ENCODE measurements at places on chromosomes 3 and 15.

- no peak for DNase-seq
Observed at GRCh38 chr3:127134466-127134865, 58.5 kb upstream of the PRR23E start.

DNA sequence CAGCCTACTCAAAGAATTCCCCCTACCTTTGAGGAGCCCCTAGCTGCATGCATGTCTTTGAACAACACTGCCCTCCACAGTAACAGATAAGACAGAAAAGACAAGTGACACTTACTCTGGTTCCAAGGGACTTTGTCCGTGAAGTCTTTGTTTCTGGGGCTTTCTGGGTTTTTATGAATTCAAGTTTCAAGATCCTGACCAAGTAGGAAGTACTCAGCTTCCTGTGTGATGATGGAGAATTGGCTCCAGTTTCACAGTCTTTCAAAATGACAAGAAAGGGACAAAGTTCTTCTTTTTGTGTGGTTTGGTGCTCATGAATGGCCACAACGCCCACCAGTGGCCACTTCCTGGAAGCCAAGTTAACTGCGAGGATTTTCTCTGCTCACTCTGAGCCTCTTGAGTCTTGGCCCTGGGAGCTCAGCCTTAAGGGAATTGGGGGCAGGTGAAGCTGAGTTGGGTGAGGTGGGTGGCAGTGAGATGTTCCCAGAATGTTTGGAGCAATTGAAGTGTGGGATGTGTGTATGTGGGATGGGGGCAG is at the start of gene CCR1:
Gene CCR1, minus strand, starts transcription at position 147 of the 538 bp plus-strand sequence. CDS start 4,000 bp downstream, outside the sequence.
- DNase-seq, result no peak

DNA sequence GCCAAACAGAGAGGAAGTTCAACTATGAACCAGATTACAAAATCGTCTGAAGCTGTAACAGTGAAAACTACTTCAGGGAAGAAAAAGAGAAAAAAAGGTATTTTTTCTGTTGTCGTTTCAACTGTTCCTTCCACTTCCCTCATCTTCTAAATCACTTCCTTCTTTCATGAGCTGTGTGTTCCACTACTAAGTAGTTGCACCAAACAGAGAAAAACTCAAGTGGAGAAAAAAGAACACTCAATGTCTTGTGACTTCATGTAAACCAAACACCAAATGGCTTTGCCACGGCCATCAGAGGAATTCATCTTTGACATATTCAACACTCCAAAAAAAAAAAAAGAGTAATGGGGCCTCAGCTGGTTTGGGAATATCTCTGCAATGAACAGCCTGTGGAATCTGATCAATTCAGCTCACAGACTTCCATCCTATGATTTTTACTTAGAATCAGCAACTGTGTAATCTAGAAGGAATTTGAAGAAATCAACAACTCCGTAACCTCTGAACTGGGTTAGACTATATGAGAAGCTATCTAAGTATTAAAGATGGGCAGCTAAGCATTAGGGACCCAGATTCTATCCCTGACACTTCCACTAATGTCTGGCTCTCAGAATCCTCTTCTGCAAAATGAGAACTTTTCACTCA is 47.5 kb upstream of the RNF7 start:
- DNase-seq, result no peak

- no peak for DNase-seq
Observed at GRCh38 chr3:161253711-161254110, 32.6 kb downstream of the NMD3 start.

GRCh38 chr15:45111390-45112142 is 2.4 kb downstream of the DUOX2 start:
- DNase-seq, result no peak

DNA sequence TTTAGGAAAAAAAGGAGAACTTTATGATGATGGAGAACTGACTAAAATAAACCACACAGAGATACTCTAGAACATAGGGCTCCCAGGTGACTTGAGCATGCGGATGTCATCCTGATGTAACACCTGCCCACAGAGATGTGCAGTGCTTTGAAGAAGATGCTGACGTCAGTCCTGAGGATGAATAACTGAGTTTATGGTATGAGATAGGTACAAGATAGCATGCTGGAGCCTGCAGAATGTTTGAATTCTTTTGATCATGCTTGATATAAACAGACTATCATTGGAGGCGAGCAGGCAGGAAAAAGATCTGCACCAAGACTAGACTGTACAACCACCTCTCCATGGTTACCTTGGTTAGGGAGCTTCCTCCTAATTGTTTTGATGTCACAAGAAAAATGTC is 12.4 kb downstream of the CCR4 start:
- DNase-seq, result no peak

DNA sequence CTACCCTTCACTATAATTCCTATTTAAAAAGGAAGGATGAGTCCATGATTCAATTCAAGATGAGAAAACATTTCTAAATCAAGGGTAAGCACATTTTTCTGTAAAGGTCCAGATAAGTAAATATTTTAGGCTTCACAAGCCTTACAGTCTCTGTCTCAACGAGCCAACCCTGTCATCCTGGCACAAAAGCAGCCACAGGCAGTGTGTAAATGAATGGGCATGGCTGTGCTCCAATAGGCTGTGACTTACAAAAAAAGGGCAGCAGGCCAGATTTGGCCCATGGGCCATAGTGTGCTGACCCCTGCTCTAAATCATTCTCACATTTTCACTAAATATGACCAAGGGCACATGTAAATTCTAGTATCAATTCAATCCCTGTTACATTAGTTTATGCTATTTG is 200.4 kb downstream of the WNT5A start:
- no peak for DNase-seq

DNA sequence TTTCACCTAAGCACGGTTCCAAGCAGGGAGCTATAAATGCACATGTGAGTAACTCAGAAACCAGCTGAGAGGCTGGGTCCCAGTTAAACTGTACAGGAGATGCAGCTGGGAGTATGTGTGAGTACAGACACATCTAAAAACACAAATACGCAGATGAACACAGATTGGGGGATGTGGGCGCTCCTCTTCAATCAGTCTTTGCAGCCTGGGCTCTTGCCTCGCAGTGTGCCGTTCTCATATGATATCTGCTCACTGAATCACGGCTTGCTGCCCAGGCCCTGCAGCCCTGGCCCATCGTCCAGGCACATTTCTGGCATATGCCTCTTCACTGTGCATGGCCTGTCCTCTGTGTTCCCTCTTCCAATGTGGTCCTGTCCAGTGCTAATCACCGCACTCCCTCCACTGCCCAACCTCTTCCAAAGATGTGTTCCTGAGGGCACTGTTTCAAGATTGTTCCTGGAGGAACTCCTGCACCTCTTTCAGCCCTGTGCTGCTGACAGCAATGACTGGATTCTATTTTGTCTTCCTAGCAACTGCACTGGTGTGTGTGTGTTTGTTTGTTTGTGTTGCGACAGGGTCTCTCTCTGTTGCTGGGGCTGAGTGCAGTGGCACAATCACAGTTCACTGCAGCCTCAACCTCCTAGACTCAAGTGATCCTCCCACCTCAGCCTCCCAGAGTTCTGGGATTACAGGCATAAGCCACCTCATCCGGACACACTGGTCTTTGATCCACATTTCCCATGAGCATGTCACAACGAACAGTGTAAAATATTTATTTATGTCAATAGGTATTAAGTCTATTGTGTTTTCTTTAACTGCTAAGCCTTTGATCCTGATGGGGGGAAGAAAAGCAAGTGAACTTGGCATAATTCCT is 17.0 kb downstream of the CA12 start:
- no peak for DNase-seq

DNA sequence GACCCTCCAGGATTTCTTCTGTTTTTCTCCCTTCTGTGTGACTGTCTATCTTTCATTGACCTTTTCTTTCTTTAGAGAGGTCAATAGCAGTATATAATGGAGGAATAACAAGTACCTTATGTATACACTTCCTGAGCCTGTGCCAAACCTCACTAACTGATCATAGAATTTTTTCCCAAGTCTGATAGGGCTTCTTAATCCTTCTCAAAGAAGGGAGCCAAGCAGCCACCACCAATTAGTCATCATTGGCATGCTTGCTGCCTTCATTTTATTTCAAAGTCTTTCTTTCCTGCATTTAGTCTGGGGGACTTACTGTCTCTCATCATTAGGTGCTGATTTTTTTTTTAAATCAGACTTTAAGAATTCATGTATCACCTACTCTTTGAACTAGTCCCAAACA is 327.0 kb downstream of the FEZF2 start:
- DNase-seq, result no peak

GRCh38 chr15:95132774-95133173 is 901.4 kb downstream of the MCTP2 start:
- no peak for DNase-seq

GRCh38 chr3:37765591-37766488 is 95.8 kb upstream of the CTDSPL start:
- no peak for DNase-seq

DNA sequence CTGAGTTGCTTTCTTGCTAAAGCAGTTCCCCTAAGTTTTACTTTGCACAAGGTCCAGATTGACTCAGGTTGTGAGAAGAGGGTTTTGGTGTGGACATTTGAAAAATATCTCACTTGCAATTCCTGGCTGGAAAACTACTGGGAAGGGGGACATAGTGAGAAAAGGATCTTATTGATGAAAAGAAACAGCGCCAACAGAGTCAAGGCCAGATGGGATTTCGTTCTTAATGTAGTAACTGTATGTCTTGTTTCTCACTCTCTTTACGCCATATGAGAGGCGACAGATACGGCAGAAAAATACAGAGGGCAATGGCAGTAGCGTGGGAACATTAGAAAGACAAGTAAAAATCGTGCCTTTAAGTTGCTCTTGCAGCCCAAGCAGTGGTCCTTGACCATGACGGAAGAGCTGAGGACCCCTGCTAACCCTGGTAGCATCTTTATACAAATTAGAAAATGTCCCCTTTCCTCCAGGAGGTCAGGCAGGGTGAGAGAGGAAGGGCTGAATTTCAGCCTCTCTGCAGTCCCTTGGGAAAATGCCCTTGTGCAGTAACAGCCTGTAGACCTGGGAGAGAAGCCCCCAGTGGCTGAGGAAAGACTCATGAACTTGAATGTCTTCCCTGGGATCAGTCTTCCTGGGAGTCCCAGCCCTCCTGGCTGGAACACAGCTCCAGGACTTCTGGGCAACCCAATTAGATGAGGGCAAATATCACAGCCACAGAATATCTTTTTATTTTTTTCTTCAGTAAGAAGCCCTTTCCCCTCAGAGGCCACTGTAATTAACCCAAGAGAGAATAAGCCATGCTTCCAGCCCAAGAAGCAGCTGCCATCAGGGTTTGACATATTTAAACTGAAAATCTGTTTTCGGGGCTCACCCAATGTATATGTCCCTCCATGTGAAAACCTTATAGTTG is 113.4 kb downstream of the CD47 start:
- DNase-seq, result no peak

DNA sequence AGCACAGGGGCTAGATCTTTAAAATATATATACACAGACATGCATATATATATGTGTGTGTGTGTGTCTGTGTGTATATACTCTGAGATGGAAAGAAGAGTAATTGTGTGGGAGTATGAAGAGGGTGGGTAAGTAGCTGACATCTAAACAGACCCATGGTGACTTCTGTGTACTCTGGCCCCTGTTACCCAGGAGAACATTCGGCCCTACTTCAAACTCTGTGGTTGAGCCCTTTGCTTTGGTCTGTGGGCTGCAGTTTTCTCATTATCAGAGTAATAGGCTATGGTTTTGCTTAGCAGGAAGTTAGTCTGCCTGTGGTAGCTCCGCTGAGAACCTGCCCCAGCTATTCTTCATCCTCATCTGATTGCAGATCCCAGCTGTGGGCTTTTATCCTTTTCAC is 141.4 kb downstream of the RBPMS2 start:
- DNase-seq, result no peak

DNA sequence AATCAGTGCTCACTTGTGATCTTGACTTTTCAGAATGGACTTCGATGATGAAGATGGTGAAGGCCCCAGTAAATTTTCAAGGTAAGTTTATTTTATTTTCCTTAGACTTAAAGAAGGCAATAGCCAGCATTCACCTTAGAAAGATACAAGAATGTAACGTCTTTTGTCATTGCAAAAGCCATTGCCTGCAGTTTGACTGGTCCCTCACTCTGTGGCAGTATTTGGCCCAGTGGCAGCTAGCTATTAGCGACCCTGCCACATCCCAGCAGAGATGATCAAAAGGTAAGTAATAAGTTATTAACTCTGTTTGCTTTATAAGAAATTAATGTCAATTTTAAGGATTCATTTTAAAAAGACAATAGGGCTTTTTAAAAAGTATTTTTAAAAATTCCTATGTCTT is 53.7 kb downstream of the ARNT2 start:
- no peak for DNase-seq

GRCh38 chr3:37509069-37509468 is 334.7 kb upstream of the LRRFIP2 start:
- no peak for DNase-seq

GRCh38 chr3:174767853-174768382 is 91.2 kb upstream of the NAALADL2 start:
- DNase-seq, result no peak

DNA sequence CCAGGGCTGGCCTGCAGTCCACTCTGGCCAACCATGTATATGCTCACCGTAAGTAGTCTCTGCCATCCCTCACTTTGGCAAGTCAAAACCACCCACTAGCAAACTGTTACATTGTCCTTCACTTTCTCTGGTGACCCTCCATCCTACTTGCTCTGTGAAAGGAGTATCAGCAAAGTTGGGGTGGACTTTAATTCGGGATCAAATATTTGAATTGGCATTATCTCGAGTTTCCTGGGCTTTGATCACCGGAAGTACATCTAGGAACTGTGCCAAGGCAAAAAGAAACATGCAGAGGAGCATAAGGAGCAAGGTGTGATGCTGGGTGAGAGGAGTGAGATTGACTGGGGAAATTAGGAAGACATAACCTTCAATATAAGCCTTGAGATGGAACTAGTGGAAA is 188.9 kb upstream of the P2RY1 start:
- DNase-seq, result no peak

DNA sequence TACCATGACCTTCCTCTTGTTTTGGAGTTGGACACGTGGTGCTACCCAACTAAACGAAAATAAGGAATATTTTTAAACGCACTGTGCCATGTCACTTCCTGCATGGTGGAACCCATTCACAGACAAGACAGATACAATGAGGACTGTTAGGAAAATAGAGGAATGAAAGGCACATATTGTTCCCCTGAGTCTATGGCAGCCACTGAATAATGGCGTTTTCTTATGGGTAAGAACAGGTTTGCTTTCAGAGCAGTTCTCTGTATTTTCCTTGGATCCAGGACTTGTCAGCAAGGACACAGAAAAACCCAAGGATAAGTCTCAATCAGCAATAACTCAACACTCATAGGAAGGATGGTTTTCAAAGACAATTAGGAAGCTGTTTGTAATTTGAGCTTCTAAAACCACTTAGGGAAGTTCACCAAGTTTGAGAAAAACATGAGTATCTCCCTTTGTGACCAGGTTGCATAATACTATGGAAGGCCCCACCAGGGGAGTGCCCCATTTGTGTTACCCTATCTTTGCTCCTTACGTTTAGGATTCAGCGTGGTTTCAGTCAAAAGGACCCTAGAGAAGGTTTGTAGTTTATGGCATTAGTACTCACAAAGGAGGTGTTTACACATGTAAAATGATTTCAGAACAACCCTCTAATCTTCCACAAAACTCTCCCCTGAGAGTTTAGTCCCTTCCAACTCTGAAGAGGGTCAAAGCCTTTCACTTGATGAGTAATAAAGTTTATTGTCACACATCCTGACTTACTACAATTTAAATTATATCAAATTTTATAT is 487.2 kb upstream of the ATP11B start:
- no peak for DNase-seq

GRCh38 chr3:197031315-197032285 is 2.0 kb upstream of the MELTF start:
- no peak for DNase-seq

GRCh38 chr3:24128199-24129005 is 183.3 kb downstream of the NR1D2 start:
- peak; percentile 12 for DNase-seq
